ENCODE measurements at places on chromosomes 7 and 10.

DNA sequence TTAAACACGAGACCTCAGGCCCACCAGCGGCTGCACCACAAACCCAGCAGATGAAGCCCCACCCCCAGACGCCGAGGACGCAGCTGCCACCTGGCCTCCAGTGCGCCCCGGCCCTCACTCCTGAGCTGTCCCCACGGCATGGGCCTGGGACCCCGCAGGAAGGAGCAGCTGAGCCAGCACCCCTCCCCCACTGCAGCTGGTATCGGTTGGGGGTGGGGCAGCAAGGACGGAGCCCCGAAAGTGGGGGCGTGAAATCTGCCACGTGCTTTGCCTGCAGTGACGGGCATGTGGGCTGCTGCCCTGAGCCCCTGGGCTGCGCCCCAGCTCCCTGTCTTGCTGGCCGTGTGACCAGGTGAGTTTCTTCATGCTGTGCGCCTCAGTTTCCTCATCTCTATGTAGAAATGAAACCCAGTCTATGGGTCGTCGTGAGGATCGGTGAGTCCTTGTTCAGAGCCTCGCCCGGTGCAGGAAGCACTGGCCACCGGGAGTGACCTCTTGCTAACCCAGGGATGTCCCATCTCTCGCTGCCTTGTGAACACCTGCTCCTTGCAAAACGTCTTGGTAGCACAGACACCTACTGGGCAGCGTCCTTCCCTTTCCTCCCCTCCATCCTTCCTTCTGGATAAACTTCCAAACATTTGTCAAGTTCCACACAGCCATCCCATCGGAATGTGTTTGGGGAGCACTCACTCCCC, 32.0 kb downstream of the CFAP46 start:
- no peak for DNase-seq

DNA sequence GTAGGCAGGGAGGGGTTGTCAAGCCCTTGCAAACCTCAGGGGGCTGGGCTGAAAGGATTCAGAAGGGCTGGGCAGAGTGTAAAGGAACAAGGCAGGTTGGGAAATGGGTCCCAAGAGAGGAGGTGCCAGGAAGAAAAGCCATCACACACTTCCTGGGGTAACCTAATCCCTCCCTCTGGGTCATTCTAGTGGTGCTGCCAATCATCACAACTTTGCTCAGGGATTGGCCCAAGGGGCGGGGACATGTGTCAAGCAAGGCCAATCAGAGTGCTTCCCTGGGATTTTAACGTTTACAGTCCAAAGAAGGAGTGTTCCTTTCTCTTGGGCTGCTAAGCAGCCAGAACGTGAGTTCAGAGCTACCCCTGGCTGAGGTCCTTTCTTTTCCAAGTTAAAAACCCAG, 57.1 kb upstream of the NPTX2 start:
- DNase-seq = no peak

DNA sequence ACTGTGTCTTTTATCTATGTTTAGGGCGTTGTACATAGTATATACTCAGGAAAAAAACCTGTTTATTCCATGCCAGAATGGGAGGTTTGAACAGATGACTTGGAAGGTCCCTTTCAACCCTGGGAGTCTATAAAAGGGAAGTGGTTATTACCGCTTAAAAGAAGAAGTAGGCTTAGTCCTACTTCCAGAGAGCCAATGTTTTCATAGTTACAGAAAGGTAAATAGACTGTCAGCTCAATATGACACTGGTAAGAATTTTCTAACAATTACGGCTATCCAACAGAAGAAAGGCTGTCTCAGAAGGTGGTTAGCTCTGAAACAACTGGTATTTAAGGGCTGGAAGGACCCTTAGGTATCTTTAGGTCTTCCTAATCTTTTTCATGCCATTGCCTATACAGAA, 1.1 kb upstream of the TFAM start:
- no peak for DNase-seq

GRCh38 chr10:116088985-116089384, 184.0 kb downstream of the GFRA1 start:
- DNase-seq = no peak

GRCh38 chr10:104791471-104791870, 150.4 kb downstream of the SORCS3 start:
- no peak for DNase-seq

GRCh38 chr10:130630135-130630534, 493.9 kb downstream of the GLRX3 start:
- no peak for DNase-seq

DNA sequence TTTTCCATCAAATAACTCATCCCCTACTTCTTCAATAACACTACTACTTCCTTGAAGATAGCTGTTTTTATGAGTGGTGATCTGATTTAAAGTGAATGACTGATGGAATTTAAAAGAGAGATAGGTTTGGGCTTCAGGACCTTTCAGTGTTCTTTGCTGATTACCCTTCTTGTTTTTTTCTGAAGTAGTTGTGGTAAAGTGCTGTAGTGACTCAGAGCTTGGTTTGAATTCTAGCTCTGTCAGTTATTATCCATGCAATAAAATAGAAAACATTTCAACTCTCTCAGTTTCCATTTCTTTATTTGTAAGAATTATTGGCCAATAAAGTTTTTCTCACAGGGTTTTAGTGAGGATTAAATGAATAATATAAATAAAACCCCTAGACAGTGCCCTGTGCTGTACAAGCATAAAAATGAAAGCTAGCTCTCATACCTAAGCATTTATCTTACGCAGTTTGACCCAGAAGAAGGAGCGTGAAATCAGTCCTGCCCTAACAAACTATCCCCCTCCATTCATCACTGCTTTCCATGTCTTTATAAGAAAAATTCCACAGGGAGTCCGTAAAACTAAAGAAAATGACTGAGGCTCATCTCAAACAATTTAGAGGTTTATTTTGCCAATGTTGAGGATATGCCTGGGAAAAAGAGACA, 25.1 kb upstream of the AKAP9 start:
- DNase-seq = peak; percentile 69

- peak; percentile 45 for DNase-seq
Measured at GRCh38 chr7:55423891-55424290, 58.8 kb downstream of the LANCL2 start.

DNA sequence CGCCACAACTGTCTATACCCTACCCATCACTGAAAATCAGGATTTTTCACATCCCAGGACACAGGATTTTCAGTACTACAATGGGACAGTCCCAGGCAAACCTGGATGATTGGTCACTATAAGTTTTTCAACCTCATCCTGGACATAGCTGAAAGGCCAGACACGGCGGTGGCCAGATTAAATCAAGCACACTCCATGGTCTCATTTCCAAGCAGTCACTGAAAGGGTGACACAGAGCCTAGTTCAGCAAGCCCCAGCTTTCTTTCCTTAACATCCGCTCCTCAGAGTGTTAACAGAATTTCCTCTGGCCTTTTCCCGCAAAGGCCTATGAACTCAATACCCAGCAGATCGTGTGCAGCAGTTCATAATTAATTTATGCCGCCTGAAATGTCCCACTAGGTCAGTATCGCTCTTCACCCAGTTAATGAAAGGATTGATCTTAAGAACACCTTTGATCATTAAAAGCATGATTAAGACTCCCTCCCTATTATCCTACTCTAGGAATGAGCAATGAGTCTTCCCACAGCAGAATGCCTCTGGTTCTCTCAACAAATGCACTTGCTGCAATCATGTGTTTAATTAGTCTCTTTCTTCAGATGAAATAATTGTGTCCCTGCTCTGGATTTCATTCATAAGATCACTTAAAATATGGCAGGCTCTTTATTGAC, 104.0 kb upstream of the NANOS1 start:
- DNase-seq = no peak

GRCh38 chr10:122078326-122078725, 89.4 kb downstream of the TACC2 start:
- DNase-seq = no peak

- no peak for DNase-seq
Measured at GRCh38 chr7:93232673-93233018, 480 bp downstream of the VPS50 start.

DNA sequence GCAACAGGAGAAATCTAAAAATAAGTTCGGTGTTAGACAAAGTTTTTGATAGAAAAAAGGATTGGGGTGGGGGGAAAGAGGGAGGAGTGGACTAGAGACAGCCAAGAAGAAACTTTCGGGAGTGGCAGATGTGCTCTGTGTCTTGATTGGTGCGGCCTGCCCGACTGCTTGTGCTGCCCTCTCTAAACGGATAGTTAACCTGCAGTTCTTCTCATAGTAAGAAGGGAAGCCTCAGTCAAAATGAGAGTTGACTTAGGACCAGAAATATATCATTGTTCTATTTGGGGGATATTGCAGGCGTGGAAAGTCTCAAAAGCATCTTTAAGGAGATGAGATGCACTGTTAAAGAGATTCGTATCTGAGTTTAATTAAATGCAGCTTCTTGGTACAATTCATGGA, 39.3 kb downstream of the UBE3C start:
- DNase-seq = no peak

GRCh38 chr10:130392031-130392430, 255.8 kb downstream of the GLRX3 start:
- no peak for DNase-seq

DNA sequence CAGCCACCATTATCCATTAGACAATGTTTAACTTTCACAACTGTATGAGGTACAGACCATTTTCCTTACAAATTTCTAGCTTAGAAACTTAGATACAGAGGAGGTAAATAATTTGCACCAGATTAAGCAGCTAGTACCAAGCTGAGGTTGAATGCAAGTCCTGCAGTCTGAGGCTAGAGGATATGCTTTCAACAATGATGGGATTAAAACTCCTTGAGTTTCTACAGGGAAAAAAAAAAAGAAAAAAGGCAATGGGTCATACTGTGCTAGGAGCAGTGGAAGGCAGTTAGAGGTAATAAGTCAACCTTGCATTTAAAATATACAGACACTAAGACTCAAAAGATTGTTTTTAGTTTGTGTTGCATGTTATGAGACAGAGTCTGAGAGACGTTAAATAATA, 86.5 kb downstream of the SEMA3A start:
- DNase-seq = no peak

- peak; percentile 12 for DNase-seq
Measured at GRCh38 chr7:46459942-46460341, 538.9 kb upstream of the IGFBP3 start.

DNA sequence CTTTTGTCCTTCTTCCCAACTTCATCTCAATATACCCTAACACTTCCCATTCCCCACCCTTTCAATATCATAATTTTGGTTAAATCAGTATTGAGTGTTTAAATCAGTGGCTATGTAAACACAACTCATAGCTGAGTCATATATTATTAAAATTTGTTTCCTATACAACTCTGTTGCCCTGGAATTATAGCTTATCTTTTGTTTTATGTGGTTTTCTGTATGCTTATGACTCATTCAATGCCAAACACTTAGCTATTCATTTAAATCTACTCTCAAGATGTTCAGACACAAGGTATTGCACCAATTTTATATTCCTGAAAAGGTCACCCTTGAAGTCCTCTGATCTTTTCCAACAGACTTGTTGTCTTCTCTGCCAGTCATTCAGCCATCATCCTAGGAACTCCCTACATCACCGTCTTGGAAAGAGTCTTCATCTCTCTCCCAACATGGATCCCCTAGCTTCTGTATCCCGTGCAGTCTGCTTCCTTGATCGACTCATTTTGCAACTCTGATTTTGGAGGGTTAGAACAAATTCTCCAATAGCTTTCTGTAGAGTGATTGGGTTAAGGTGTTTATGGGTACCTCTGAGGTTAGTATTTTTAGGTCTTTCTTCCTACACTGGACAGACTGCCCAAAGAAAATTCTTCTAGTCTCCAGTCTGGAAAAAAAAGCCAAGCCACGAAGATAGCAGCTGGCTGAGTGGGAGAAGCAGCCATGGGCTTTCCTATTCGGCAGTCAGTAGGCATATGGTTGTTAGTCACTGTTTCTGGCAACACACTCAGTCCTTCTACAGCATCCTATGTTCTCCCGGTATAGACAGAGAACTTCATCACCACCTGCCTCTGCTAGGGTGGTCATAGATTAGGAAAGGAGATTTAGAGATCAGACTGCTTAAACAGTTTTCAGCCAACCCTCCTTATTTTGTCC, 102.1 kb downstream of the CRPPA start:
- DNase-seq = peak; percentile 6

- DNase-seq = peak; percentile 36
Measured at GRCh38 chr7:138608275-138608674, 92.9 kb downstream of the SVOPL start.

- DNase-seq = peak; percentile 55
Measured at GRCh38 chr10:122267849-122268737, 3.0 kb upstream of the BTBD16 start.

DNA sequence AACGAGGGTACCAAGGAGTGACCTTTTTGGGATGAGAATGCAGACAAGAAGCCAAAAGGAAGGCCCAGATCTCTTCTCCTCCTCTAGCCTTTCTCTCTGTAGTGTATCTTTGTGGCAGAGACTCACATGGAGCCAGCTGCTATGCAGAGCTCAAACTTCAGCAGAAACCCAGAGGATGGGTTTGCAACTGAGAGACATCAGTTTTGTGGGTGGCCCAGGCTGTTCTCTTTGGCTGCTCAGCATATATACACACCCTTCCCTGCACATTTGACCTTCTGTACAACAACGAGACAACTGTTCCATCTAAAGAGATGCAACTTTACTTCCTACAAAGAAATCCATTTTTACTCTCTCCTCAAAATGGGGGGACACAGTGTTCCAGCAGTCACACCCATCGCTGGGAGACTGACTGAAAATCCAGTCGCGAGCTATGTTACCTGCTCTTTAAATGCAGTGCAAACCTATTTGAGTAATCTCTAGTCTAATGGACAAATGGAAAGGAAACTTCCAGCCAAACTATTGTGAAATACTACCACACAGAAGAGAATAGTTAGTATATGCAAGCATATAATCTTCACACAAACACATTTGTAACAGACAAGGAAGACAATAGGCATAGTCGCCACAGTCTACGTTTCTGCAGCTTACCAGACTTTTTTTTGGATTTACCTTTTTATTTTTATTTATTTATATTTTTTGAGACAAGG, 51.2 kb downstream of the GTF2I start:
- no peak for DNase-seq

DNA sequence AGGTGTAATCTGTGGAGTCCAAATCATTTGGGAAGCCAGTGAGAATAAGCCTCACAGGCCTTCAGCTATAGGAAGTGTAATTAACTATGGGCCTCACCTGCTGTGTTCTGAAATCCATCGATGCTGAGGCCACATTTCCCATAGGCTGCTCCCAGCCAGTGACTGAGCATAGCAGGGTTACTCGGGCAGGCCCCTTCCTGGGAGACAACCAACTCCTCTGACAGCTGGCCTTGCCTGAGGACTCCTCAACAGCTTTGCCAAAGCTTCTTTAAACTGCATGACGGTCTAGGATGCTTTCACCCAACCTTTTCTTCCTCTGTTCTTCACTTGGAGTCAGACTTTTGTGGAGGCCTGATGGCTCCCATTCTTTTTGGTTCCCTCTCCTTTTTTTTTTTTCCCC, 63.8 kb upstream of the SMNDC1 start:
- no peak for DNase-seq

DNA sequence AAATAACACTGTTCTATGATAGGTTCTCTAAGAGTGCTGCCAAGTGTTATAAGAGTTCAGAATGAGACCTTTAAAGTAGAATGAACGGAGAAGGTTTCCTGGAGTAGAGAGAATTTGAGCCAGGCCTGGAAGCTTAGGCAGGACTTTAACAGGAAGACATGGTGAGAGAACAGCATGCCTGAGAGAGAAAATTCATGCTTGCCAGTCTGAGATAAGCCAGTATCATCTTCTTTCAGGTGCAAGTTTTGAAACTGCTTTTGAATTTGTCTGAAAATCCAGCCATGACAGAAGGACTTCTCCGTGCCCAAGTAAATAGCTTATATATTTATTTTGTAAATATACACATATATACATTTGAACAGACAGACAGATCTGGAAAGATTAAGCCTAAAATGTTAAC, 22.1 kb downstream of the ARMC10 start:
- DNase-seq = no peak

- DNase-seq = peak; percentile 56
Measured at GRCh38 chr10:72274730-72275350, 1.1 kb downstream of the DDIT4 start.

GRCh38 chr7:144513334-144513733, 109.8 kb upstream of the NOBOX start:
- DNase-seq = no peak

Data from EH (cell line).